Epithelial cell of alveolus of lung (primary cell): ENCODE measurements at places on chromosomes 2 and 18. TPM values are rescaled to one million over a fixed set of nuclear protein-coding genes. Genes with fewer than 3 reads are reported as not detected.

ANKRD39 gene
- total RNA-seq: 15.9 and 21.7 TPM in 2 replicates

CYP1B1 gene
- 112 and 177 TPM in 2 replicates for total RNA-seq

CYTIP gene
- not detected in 2 replicates for total RNA-seq

ALPG gene
- not detected in 2 replicates for total RNA-seq

NIF3L1 gene
- 21.4 and 32.5 TPM in 2 replicates for total RNA-seq
